ENCODE measurements at places on chromosomes 7 and 10.

DNA sequence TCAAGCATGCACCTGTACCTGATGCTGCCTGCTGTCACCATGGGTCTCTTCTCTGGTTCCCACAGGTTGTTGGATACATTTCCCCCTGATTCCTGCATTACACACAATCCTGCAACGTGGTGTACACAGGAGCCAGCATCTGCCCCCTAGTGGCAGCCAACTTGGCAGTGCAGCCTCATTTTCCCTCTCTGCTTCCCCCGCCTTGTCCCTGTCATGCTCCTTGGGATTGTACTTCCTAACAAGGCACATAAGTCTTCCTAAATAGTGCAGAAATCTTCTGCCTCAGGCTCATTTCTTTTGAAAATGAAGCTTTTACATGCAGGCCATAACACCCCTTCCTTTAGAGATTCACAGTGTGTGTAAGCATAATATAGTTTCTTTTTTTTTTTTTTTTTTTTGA, 387.5 kb downstream of the CCSER2 start:
- no peak for DNase-seq

DNA sequence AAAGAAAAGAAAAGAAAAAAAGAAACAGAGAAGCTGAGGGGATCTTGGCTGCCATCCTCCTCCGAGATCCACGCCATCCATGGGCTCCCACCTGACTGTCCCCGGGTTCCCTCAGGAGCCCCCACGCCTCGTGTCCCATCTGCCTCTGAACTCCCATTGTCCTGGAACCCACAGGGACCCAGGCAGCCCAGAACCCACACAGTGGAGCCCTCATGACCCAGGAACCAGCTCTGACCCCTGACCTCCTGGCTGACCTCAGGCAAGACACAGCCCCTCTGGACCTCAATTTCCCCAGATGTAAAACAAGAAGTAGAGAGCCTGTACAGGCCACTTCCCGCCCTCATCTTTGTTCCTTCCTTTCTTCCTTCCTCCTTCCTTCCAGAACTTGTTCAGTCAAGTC, 40.4 kb downstream of the RASGEF1A start:
- no peak for DNase-seq

GRCh38 chr10:13308096-13308495, 8.2 kb upstream of the PHYH start:
- DNase-seq = no peak

DNA sequence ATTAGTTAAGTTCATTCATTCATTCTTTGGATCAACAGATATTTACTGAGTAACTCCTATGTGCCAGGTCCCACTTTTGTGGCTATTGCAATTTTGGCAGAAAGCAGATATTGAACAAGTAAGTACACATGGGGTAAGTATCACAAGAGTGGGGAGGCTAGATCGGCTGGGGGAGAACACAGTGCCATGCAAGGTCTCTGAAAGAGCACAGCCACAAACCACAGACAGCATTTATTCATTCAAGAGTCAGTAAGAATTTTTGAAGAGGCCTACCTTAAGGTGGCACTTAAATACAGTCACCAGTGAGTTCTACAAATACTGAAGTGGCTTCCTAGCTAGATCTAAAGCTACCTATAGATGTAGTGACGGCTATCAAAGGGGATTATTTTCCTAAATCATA, 304.2 kb downstream of the RNLS start:
- no peak for DNase-seq

GRCh38 chr10:11909618-11910017, 86.5 kb downstream of the PROSER2 start:
- no peak for DNase-seq

- no peak for DNase-seq
Measured at GRCh38 chr10:72552857-72553256, 73.0 kb downstream of the MICU1 start.

DNA sequence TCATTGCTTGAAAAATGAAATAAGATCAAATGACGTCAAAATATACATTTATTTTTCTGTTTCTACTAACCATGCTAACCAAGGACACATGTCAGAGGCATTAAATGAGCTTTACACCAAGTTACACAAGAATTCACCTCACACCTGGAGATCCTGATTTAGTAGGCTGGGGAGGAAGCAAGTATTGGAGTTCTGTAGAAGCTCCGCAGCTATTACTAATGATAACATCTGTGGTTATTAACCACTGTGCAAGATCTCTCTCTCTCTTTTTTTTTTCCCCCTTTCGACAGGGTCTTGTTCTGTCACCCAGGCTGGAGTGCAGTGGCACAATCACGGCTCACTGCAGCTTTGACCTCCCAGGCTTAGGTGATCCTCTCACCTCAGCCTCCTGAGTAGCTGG, 104.0 kb downstream of the ZNF22 start:
- DNase-seq = no peak

GRCh38 chr10:22317076-22317370, 835 bp downstream of the COMMD3 start:
- DNase-seq = no peak

DNA sequence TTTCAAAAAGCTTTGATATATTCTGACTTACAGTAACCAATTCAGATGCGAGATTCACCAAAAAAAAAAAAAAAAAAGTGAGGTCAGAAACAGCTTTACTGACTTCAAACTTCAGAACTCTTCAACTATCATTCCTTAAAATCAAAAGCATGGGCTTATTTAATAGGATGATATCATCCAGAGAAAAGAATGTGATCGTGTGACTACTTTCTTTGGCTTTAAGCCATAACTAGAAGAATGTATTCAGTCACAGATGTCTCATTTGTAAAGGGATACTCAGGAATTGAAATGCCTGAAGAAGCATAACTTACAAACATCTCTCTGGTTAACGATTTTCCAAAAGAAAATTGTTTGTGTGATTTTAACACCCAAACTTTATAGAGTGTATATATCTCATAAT, 11.5 kb downstream of the TPK1 start:
- no peak for DNase-seq

DNA sequence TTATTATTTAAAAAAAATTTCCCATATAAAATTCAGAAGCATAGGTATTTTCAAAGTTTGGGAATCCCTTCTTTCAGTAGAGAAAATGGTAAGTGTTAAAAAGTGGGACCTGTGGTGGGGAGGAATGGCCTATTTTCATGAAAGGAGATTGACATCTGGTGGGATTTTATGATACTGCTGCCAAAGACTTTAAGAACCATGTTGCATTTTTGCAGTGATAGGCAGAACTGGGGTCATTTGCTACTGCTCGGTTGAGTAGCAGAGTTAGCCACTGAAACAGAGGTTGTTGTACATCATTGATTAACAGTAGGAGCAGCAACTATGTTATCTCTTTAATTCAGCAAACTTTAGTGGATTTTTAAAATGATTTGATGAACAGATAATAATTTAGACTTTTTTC, 4.4 kb downstream of the BICC1 start:
- no peak for DNase-seq

DNA sequence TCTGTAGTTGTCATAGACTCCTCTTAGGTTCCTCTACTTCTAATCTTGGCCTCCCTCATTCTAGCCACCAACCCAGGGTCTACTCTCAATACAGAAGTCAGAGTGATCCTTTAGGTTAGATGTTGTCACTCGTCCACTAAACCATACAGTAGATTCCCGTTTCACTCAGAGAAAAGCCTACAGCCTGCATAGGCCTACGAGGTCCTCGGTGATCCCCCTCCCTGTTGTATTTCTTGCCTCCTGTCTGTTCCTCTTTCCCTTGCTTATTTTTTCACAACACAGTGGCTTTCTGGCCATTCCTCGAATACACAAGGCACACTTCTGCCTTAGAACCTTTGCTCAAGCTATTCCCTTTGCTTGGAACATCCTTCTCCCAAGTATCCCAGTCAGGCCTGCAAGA, 183.0 kb upstream of the PRSS1 start:
- no peak for DNase-seq

All from caudate nucleus (tissue), 63 donors.